ENCODE measurements at places on chromosomes 16 and 17.

- DNase-seq: no peak
Observed at GRCh38 chr17:8084250-8084649, 3.3 kb downstream of the ALOX12B start.

DNA sequence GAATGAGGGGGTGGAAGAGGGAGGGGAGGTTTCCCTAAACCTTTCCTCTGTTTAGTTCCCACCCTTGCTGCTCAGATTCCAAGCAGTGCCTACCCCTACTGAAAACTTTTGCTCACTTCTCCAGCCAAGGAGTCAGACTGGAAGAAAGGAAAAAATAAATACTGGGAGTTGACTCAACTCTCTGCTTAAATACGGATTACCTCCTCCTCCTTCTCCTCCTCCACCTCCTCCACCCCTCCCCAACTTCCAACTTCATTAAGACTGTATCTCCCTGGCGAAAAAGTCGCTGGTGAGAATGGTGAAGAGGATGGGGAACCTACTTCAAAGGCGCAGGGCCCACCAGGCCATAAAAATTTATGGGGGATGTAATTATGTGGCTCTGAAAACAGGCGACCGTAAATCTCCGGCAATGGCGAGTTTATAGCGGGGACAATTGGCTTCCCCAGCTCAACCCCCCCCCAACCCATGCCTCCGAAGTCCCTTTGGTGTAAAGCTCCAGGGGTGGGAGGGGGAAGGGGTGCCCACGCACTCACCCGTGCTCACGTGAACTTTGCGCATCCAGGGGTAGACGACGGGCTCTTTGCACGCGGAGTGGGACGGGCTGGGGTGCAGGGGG lies 712 bp downstream of the HOXB4 start:
- DNase-seq: no peak

- DNase-seq: no peak
Observed at GRCh38 chr17:63189082-63189481, 223.0 kb downstream of the TANC2 start.

GRCh38 chr17:72342627-72343527 lies 222.1 kb downstream of the SOX9 start:
- peak; percentile 66 for DNase-seq

DNA sequence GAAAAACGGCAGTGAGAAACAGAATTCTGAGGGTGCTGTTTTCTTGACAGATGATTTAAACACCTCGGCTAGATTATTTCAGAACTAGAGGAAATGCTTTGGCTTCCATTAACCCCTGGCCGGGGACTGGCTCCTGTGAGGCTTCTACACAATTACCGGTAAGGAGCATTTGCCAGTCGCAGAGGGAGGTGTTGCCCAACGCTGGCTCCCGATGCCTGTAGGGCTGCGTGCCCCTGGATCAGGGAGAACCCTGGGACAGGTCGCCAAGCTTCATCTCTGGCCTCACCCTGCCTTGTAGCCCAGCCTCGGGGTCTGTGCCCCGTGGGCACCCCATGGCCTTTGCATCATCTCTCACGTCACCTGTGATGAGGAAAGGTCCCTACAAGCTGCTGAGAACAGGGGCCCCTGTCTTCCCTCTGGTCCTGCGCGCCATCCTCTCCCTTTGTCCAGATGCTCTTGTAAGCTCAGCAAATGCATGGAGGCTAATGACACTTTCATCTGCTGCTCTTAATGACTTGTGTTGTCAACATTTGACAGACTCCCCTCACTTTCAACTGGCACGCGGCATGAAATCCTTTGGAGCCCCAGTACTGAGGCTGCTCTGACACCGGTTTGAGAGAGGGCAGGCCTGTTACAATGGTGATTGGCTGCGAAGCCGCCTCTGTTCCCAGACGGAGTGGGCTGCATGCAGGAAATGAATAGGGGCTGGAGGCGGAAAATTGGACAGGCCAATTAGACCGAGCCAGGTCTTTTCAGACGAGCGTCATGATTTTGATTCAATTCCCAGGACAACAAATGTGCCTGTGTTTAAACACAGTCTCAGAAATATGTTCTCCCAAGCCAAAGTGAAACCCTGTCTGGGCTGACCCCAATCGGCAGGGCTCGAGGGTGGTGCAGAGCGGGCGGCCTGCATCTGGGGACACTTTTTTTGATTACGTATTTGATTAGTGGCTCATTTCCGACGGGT lies 85.5 kb upstream of the DOC2B start:
- peak; percentile 52 for DNase-seq

GRCh38 chr17:2394775-2395201 lies 6.1 kb downstream of the MNT start:
- DNase-seq: no peak

- no peak for DNase-seq
Observed at GRCh38 chr17:21676281-21677111, 15.8 kb upstream of the KCNJ18 start.
